ENCODE measurements at places on chromosomes 1 and 21. TPM values are rescaled to one million over a fixed set of nuclear protein-coding genes. Genes with fewer than 3 reads are reported as not detected.

The PAPPA2 gene
- total RNA-seq, result 0.81 TPM

The KCNA3 gene
- total RNA-seq, result 0.16 TPM

The MAP3K21 gene
- 0.36 TPM for total RNA-seq

The HSD3B1 gene
- total RNA-seq, result not detected

DNA sequence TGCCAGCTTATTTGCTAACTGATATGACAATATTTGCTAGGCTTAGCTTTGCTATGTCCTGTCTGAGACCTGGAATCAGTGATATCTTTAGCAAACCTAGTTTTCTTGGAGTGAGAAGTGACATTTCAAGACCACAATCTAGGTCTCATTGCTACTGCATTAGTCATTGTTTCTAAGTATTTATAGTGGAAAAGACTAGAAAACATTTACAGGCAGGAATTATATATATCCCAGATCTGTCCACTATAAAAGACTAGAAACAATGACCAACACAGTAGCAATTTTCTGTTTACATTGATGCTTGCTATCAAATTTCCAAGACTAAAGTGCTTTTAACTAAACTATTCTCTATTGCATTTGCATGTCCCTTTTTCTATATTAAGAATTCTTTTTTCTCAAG is 5.0 kb upstream of the RGS18 start:
- no peak for DNase-seq

The S100A16 gene
- total RNA-seq, result 46.4 TPM

The GJB4 gene
- total RNA-seq, result not detected

DNA sequence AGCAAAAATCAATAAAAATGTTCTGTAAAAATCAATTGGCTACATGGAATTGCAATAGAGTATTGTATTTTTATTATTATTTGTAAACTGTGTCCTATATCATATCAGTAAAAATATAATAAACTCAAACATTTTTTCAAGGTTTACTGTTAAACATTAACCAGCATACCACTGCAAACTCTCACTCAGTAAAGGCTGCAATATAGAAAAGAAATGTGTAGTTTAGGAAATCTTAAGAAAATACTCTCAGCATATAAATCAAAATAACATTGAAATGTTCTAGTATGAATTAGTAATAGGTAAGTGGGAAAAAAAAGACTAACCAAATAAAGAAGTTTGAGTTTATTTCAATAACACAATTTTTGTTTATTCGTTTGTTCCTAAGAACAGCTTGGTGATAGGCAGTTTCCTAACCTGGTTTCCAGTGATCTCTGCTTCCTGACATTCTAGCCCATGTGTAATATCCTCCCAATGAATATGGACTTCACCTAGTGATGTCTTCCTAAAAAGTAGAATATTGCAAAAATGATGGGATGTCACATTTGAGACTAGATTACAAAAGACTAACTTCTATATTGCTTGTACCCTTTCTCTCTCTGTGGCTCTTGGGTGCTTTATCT is 870.1 kb downstream of the BRINP3 start:
- no peak for DNase-seq

DNA sequence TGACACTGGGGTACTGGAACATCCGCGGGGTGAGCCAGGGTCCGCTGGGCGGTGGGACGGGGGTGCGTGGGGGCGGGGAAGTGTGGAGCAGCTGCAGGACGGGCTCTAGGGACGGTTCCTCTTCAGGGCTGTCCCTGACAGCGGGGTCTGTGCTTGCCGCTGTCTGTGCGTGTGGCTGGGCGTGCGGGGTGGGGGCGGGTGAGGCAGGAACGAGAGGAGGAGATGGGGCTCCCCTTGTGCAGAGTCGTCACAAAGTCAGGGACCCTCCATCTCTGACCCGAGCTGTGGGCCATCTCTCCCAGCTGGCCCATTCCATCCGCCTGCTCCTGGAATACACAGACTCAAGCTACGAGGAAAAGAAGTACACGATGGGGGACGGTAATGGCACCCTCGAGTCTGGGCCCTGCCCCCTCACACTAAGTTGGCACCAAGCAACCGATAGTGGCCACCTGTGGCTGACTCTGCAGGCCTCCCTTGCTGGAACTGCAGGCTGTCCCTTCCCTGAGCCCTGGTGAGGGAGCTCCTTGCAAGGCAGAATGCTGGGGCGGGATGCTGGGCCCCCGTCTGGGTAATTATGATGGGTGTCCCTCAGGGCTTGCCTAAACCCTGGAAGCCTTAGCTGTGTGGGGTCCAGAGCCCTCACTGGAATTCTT is 392 bp downstream of the GSTM2 start:
- no peak for DNase-seq

DNA sequence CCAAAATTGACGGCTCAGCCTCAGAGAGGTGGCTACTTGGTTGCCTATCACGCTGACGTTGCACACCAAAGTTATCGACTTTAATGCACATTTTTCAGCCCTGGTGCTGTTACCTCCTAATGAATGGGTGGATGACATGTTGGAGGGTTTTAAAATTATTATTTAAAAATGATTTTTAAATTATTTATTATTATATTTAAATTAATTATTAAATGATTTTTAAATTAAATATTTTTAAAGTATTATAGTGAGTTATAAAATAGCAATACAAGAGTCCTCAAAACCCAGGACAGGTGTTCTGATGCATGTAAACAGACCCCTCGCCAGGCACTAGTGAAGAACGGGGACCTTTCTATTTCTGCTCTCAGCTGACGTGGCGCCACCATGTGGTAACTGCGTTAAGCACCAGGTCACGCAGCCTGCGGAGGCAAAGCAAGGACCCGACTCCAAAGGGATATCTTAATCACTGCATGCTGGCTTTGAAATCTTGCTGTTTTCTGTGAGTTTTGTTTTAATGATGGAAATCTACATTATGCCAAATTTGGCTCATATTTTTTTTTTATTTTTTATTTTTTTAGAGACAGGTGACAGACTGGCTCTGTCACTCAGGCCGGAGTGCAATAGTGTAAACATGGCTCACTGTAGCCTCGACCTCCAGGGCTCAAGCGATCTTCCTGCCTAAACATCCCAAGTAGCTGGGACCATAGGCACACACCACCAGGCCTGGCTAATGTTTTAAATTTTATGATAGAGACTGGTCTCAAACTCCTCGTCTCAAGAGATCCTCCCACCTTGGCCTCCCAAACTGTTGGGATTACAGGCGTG is 22.6 kb downstream of the CASP9 start:
- DNase-seq, result peak; percentile 57

- no peak for DNase-seq
Observed at GRCh38 chr1:192401825-192402224, 85.0 kb downstream of the RGS21 start.

GRCh38 chr1:7355646-7356045 is 415.4 kb upstream of the VAMP3 start:
- DNase-seq, result no peak

DNA sequence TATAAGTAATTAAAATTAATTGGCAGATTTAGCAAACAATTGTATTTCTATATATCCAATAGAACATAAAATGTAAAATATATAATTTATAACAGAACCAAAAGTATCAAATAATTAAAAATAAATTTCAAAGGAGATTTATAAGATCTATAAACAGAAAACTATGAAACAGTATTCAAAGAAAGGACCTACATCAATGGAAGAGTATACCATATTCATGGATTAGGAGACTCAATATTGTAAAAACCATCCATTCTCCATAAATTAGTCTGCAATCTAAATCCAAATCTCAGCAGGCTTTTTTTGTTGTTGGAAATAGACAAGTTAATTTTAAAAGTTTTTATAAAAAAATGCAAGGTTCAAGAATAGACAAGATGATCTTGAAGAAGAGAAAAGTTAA is 149.0 kb upstream of the RUNX3 start:
- DNase-seq, result no peak

The KRTAP19-3 gene
- total RNA-seq, result not detected

DNA sequence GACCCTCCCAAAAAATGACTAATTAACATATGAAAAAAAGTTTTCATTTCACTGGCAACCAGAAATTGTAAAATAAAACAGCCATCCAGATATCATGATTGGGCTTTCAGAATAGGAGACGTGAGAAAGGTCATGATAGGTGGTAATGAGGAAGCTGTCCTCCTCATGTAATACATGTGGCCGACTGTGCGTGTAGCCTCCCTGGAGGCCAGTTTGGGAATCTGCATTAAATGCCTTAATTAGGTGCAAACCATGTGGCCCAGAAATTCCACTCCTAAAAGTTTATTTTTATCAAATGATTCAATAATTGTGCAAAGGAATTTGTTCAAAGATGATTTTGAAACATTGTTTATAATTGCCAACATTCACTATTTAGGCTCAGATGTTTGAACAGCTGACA is 127.6 kb upstream of the C1orf105 start:
- DNase-seq, result no peak

- no peak for DNase-seq
Observed at GRCh38 chr1:89800022-89800655, 20.7 kb upstream of the LRRC8D start.

- no peak for DNase-seq
Observed at GRCh38 chr1:240099748-240100147, 8.1 kb downstream of the FMN2 start.

GRCh38 chr1:244957122-244957521 is 92.8 kb upstream of the HNRNPU start:
- DNase-seq, result no peak

DNA sequence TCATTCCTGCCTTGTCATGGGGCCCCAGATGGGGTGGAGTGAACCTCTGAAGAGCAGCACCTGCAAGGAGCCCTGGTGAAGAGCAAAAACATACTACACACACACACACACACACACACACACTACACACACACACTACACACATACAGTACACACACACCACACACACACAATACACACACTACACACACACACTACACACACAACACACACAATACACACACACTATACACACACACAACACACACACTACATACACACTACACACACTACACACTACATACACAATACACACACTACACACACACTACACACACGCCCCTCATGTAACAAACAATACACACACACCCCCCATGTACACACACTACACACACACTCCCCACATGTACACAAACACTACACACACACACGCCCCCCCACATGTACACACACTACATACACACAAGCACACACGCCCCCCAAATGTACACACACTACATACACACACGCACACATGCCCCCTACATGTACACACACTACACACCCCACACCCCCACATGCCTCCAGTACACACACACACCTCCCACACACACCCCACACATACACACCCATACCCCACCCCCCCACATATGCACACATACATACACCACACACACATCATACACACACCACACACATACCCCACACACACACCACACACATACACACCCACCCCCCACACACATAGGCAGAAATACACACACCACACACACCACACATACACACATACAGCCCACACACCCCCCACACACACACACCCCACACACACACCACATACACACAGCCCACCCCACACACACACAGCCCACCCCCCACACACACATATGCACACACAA is 9.3 kb downstream of the SLC2A5 start:
- DNase-seq, result no peak

The CACNA1S gene
- total RNA-seq, result not detected

The PKN2 gene
- 37.2 TPM for total RNA-seq

The LMX1A gene
- total RNA-seq, result not detected

Data from heart right ventricle (tissue), 16 donors.